ENCODE measurements at places on chromosomes 12 and 14.

DNA sequence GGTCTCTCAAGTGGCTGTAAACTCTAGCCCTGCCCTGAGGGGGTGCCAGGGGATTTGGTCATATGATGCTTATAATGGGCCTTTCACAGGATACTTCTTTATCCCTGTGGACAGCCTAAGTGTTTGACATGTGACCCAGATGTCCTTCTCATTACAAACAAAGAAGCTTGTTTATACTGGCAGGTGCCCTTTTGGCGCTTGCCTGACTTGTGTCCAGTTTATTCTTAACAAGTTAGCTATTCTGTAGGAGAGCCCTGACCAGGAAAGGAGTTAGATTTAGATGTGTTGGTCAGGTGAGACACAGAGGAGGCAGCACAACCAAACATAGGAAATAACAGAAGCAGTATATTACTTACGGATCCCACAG is 51.9 kb downstream of the CCDC91 start:
- DNase-seq = no peak

DNA sequence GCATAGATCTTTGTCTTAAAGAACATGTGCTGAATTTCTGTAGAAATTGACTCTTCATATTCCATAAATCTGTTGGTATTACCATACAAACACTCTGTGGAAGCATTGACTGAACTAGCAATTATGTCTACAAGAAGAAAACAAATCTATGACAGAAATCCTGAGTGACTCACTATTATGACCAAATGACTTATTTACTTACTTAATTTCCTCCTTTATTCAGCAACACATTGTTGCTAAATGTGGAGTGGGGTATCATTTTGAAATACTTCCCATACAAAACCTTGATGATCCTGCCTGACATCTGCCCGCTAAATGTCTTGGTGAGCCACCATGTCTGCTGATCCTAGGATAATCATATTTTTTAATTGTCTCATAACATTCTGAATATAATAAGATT is 99.1 kb upstream of the SLCO1C1 start:
- no peak for DNase-seq

- no peak for DNase-seq
These were observed 10.1 kb upstream of the RAB35 start for GRCh38 chr12:120126635-120127005.

GRCh38 chr12:106176560-106176959 is 37.8 kb upstream of the NUAK1 start:
- DNase-seq = no peak

DNA sequence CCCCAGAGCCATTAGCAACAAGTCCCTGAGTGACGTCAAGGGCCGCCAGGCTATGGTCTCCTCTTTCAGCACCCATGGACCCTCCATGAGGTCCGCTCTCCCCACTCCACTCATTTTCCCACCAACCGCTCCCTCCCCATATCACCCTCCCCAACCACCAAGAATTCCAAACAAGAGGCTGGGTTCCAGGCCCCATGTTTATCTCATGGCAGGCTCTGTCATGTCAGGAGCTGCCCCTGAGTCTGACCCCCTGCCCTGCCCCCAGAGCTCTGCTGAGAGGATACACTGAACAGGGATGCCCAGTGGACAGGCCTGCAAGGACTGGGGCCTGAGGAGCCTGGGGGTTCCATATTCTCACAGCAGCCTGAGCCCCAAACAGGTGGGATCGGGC is 21.6 kb upstream of the SMUG1 start:
- no peak for DNase-seq

- no peak for DNase-seq
These were observed 230.4 kb downstream of the SPTSSA start for GRCh38 chr14:34231626-34232025.

GRCh38 chr12:57381693-57382220 is 49.1 kb downstream of the R3HDM2 start:
- DNase-seq = no peak

GRCh38 chr14:101507836-101508150 is 53.5 kb upstream of the DIO3 start:
- DNase-seq = no peak

GRCh38 chr14:71448431-71449315 is 483.6 kb upstream of the RGS6 start:
- no peak for DNase-seq

- DNase-seq = no peak
These were observed 35.3 kb upstream of the ANKRD9 start for GRCh38 chr14:102544747-102545460.

DNA sequence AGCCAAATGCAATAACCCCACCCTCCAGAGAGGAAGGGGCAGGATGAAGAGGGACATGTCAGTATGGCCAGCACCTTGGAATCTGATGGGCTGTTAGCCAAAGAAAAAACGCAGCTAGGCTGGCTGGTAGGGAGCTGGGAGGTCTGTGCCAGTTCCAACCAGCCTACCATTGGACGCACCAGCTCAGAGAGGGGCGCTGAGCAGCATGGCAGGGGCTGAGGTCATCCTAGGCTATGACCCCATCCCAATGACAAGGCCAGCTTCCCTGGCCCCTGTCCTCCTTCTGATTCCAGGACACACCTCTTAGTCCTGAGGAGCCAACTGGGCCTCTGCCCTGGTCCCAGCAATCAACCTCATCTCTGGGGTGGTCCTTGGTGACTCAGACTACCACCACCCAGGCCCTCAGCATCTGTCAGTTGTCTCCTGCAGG is 12.2 kb downstream of the ACTN1 start:
- no peak for DNase-seq

DNA sequence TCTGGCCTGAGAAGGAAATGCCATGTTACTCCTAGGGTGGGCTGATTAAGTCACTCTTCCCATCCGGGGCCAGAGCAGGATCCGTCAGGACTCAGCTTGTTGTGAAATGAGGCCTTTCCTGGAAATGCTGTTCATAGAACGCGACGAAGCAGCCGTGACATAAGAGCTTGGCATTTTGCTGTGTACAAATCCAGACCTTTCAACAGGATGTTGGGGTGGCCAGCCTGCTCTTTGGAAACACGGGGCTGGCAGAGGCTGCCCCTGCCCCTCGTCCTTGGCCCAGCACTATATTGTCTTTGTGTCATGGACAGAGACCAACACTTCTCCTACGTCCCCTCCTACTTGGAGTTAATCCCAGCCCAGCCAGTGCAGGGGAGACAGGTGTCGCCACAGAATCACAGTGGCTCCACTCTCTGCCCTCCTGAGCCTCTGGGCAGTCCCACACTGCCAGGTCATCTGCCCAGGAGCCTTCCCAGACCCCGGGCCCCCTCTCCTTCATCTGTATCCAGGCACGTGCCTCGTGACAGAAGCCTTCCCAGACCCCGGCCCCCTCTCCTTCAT is 18.6 kb upstream of the EIF5 start:
- DNase-seq = peak; percentile 17

- DNase-seq = no peak
These were observed 883.7 kb upstream of the TMEM132C start for GRCh38 chr12:127383281-127383680.

- no peak for DNase-seq
These were observed 72.1 kb upstream of the SRSF5 start for GRCh38 chr14:69694730-69695281.

GRCh38 chr14:75630695-75631452 is 29.8 kb downstream of the ERG28 start:
- peak; percentile 76 for DNase-seq

- no peak for DNase-seq
These were observed 176.6 kb upstream of the CDKN3 start for GRCh38 chr14:54220071-54220703.

DNA sequence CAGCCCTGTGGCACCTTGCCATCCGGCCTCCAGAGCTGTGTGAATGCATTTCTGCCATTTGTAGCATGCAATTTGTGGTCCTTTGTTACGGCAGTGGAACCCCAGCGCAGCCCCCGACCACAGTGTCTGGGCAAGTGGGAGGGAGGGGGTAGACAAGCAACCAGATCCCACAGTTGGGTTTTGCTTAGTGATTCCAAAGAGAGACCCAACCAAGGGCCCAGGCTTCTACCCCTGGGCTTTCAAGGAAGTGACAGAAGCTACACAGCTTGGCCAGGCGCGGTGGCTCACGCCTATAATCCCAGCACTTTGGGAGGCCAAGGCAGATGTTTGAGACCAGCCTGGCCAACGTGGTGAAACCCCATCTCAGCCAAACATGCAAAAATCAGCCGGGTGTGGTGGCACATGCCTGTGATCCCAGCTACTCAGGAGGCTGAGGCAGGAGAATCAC is 17.8 kb downstream of the ZBTB42 start:
- DNase-seq = no peak

DNA sequence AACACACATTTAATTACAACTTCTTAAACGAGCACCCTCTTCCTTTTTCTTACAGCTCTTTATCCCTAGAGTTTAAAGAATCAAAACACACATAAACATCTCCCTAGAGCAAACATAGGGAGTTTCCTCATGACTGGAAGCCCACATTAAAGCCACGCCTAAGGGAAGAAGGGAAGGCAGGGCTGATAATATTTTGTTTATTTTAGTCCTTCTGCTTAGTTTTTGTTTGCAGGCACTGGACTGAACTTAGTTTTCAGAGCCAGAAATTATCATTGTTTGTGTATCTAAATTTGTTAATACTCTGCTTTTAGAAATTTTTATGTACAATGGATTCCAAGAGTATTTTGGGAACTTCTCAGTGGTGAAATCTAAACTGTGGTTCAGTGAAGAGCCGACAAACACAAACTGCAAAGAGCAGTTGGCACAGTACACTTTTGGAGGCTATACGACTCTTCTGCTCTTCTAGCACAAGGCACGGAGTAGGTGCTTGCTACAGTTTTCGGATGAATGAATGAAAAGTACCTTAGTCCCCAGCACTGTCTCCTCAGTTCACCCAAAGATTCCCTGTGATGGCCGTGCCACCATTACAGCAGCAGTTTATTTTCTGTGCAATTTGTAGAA is 17.6 kb upstream of the AMIGO2 start:
- no peak for DNase-seq

- DNase-seq = peak; percentile 25
These were observed 396.8 kb downstream of the NUAK1 start for GRCh38 chr12:105741786-105742566.

DNA sequence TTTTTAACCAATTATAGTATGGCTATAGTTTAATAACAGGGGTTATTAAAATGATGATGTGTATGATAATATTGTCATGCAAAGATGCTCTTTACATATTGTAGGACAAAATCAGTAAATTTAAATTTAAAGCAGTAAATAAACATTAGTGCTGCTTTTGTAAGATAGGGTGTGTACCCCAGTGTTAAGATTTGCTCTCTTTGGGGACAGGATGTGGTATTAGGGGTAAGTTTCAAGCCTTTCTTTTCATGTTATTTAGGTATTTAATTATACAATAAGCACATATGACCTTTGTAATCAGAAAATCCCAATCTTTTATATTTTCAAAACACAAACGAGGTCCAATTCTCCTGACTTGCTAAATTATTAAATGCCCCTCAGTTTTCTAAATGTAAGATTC is 39.7 kb upstream of the RPH3A start:
- no peak for DNase-seq

- peak; percentile 63 for DNase-seq
These were observed 2.5 kb downstream of the FUT8 start for GRCh38 chr14:65414961-65415589.

- DNase-seq = no peak
These were observed 138.5 kb upstream of the SRRM4 start for GRCh38 chr12:118842866-118843265.

DNA sequence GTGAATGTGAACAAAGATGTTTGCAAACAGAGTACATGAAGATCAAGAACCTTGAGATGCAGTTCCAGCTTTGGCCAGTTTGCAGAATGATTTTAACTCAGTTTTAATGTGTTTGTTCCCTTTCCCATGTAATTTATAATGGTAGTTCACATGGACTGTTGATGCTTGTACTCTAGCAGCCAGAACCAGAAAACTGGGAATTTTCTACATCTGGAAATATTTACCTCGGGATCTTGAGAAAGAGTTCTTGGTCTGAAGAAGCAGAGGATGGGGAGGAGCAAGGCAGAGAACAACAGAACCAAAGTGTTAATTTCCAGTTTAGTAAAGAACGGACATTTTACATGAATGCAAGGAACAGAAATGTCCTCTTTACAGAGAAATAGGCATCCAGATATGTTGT is 37.0 kb upstream of the PMCH start:
- no peak for DNase-seq

GRCh38 chr12:104724992-104725585 is 233.0 kb downstream of the SLC41A2 start:
- DNase-seq = no peak

GRCh38 chr14:61247935-61248334 is 33.2 kb downstream of the TMEM30B start:
- no peak for DNase-seq

- no peak for DNase-seq
These were observed 525 bp downstream of the RNU6-8 start for GRCh38 chr14:32202491-32202997.

DNA sequence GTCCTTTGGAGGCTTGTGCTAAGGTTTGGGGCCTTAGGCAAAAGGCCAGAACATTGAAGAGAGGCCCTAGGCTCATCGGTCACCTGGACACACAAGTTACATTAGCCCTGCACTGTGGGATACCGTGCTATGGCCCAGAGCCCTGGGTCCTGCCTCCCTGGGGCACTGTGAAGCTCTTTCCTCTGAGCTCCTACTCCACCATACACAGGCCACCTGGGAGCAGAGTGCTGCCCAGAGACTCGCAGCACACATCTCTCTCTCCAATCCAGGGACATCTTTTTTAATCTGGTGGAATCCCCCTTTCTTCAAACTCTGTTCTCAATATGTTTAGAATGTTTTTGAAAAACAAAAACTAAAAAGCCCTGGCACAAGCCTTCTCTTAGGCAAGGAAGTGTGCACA is 314.2 kb upstream of the RGS6 start:
- DNase-seq = no peak

DNA sequence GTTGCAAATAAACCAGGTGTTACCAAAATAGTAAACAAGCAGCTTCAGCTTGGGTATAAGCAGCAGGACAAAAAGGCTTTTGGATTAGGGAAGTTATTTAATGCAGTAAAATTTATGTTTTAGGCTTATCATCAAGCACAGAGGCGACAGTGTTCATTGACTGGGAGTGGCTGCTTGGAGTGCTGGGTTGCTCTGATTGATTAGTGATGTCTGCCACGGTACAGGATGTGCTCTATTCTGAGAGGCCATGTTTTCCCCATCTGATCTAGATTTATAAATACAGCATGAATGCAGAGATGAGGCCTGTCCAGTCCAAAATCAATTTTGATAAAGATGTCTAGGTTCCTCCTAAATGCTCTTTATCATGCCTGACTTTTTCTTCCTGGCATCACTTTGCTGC is 83.5 kb downstream of the MAP1LC3B2 start:
- DNase-seq = no peak

- DNase-seq = no peak
These were observed 5.3 kb upstream of the HIF1A start for GRCh38 chr14:61690039-61690438.

DNA sequence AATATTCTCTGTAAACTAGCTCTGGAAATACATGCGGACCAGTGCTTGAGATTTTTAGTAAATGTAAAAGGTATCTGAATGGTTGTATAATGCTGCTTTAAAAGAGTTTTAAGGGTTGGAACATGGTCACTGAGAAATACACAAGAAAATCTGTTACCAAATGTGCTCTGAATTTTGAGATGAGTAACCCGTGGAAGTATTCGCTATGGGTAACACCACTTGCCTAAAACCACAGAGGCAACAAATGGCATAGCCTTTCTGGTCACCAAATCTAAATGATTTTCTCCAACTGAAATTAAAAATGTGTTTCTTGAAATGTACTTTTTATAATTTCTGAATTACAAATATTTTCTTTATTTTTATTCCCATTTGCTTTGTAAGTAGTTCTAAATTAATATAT is 745.7 kb downstream of the DIO2 start:
- DNase-seq = no peak

- DNase-seq = no peak
These were observed 702 bp upstream of the PRPH start for GRCh38 chr12:49294086-49294803.

- no peak for DNase-seq
These were observed 86.2 kb upstream of the DCD start for GRCh38 chr12:54734196-54734950.

Data from trophoblast cell (in vitro differentiated cells and primary cell).